Activated CD4-positive, alpha-beta T cell treated with anti-CD3 and anti-CD28 coated beads for 1 hour (primary cell): ENCODE measurements at places on chromosomes 12 and 14.

- no peak for DNase-seq
Observed at GRCh38 chr12:112496496-112496895, 77.7 kb downstream of the PTPN11 start.

DNA sequence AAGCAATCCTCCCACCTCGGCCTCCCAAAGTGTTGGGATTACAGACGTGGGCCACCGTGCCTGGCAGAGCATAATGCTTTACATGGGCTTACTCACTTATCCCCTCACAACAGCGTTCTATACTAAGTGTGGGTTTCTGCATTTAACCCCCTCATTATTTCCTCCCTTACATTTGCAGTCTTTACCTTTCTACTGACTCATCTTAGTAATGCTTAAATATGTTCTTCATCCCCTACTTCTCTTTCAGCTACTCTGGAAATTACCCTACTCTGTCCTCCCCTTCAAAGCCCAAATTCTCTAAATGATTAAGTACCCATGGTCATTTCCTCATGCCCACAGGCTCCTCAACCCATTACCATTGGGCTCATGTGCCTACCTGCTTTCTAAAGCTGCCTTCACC is 40.7 kb downstream of the NKX2-1 start:
- DNase-seq = no peak

DNA sequence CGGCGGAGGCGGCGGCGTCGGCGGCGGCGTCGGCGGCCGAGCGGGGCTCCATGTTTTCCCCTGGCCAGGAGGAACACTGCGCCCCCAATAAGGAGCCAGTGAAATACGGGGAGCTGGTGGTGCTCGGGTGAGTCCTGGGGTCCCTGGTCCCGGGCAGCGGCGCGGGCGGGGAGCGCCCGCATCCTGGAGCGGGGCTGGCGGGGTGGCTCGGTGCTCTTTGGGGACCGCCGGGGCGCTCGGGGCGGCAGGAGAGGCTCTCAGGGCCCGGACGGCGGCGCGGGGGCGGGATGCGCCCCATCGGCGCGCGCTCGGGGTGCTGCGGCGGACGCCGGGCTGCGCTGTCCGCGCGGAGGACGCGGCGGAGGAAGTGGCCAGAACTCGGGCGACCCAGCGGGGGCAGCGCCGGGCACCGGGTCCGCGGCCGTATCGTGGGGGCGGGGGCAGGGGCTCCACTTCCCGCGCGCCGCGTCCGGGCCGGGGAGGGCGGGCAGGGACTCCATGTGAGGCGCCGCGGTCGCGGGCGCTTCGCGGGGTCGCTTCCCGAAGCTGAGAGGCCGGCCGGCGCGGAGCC is 485 bp downstream of the PELI2 start:
- no peak for DNase-seq

GRCh38 chr12:131372171-131372475 is 338.8 kb upstream of the SFSWAP start:
- DNase-seq = no peak

DNA sequence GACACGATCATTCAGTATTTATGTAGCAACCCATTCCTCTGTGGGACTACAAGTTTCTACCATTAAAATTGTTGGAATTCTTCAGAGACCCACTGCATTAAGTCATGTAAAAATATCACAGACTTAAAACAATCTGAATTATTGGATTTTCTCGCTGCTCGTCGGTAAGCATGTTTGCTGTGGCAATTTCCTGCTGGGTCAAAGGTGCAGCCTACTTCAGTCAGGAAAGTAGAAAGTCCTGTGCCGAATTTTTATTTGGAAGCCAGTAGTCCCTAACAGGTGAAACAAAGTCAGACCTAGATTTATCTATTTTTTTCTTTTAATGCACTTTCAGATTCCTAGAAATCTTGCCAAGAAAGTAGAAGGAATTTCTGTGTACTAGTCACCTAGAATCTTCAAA is 110.4 kb upstream of the MYL2 start:
- DNase-seq = no peak

DNA sequence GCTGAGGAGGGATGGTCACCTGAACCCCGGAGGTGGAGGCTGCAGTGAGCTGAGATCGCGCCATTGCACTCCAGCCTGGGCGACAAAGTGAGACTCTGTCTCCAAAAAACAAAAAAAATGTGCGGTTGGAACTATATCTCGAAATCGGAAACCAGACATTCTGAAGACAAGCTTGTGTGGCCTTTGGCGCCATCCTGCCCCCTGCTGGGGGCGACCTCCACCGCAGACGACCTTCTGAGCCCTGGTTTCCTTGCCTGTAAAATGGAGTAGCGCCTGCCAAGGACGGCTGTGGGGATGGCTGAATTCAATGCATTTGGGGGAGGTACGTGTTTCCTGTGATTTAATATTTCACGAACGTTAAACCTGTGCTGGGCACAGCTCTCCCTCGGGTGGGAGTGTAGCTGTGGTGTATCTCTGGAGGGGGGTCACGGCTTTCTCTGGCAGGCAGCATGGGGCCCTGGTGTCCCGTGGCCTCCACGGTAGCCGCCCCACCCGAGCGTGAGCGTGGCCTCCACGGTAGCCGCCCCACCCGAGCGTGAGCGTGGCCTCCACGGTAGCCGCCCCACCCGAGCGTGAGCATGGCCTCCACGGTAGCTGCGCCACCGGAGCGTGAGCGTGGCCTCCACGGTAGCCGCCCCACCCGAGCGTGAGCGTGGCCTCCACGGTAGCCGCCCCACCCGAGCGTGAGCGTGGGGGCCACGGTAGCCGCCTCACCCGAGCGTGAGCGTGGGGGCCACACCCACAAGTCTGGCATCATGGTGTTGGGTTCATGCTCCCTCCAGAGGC is 55.3 kb downstream of the LRCOL1 start:
- DNase-seq = no peak

DNA sequence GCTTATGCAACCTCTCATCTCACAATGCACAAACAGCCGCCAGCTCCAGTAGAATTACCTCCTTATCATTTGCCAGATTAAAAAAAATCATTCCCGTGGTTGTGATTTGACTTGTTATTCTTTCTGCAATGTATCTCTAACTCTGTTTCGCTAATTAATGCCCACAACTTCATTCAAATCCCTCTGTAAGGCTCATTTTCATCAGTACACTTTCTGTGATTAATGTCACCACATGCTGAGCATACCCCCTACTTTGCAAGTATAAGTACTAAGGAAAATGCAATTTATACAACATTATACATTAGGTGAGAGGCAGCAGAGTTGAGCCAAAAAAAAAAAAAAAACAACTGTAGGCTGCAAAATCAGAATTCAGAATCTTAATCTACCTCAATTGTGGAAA is 166.0 kb downstream of the FSCB start:
- no peak for DNase-seq

DNA sequence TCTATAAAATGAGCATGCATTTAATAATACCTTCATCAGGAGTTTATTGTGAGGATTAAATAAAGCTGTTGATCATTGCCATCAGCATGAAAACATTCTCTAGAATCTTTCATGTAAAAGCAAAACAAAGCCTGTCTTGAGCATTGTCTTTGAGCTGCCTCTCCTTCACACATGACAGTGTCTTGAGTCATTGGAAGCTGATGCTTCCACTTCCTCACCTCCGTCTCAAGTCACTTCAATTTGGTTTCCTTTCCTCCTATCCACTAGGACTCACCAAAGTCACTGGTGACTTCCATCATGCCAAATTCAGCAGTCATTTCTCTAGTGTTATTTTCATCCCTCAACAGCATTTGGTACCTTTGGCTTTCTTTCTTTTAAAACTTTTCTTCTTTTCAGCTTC is 31.6 kb upstream of the MYBPC1 start:
- no peak for DNase-seq

GRCh38 chr12:68591734-68592418 is 18.8 kb upstream of the RAP1B start:
- no peak for DNase-seq

GRCh38 chr12:110578694-110579534 is 4.2 kb downstream of the PPTC7 start:
- no peak for DNase-seq

DNA sequence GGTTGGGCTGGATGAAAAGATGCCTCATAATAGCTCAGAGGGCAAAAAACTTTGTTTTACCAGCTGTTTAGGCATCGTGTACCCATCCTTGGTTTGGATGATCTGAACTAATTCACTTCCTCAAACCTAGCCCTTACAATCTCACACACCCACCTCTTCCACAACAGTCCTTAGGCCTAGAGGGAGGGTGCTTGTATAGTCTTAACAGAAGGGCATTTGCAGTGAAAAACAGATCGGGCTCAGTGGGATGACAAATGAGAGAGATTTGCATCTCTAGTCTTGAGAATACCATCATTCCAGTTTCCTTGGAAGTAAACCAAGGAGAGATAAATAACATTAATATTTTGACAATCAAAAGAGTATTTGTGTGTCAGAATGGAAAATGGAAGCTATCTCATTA is 11.0 kb downstream of the SLCO1A2 start:
- no peak for DNase-seq

- peak; percentile 13 for DNase-seq
Observed at GRCh38 chr12:52566847-52567291, 6.8 kb downstream of the KRT74 start.

GRCh38 chr14:22482085-22482694 is 106.8 kb downstream of the DAD1 start:
- no peak for DNase-seq

- no peak for DNase-seq
Observed at GRCh38 chr12:88035907-88036289, 6.7 kb upstream of the C12orf50 start.

DNA sequence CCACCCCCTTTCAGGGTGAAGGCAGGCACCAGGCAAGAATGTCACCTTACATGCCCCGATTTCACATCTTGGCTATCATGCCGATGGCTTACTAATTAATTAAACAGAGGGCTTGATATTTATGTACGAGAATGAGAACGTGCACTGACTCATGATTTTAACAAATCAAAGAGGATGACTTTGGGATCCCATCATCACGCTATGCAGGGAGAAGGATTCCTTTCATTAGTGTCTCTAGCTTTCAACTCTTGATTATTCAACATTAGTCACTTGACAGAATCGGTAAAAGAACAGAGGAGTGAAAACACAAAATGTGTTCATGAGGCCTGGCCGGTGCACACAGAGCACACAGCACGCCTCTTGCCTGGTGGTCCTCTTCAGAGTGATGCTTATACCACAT is 80.6 kb downstream of the PRKAB1 start:
- DNase-seq = no peak

DNA sequence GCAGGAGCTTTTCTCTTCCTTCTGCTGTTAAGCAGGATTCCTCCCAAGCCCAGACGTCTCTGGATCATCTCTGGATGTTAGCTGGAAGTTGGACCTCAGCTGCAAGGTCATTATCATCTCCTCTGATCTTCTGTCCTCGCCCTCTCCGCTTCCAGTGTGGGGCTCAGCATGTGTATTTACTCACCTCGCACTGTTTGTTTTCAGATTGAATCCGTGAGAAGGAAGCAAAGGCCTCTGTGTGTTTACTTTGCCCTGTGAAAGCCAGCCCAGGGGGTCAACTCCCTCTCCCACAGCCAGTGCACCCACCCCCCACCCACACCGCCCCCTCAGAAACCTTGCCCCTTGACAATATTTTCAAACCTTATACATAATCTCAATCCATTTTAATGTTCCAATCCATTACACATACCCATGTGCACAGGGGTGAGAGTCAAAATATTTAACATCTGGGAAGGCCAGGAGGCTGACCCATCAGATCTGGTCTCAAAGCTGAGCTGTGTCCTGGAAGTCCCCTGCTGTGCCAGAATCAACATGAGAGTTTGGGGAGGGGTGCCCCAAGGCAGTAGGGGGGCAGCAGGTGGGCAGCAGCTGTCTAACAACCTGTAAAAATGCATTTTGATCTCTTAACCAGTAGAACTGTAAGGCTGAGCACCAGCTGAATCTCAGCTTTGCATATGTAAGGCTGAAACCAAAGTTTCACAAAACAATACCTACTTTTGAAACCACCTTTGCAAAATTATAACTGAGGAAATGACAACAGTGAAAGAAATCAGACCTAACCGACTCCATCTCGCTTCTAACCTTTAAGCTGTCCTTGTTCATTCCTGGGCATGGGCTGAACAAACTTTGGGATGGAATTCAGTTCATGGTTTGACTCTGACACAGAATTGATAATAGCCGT is 157.9 kb downstream of the ZNF664 start:
- no peak for DNase-seq

GRCh38 chr12:3267690-3268089 is 190.5 kb downstream of the TSPAN9 start:
- DNase-seq = no peak

GRCh38 chr12:96046543-96047228 is 11.3 kb upstream of the LTA4H start:
- no peak for DNase-seq
